ENCODE measurements at places on chromosomes 2 and 18. TPM values are rescaled to one million over a fixed set of nuclear protein-coding genes. Genes with fewer than 3 reads are reported as not detected.

Gene SERPINB4
- not detected for total RNA-seq

Gene NDUFAF7
- total RNA-seq: 27.1 TPM

Gene GREB1L
- total RNA-seq: not detected

Gene CCDC88A
- total RNA-seq: 6.4 TPM

DNA sequence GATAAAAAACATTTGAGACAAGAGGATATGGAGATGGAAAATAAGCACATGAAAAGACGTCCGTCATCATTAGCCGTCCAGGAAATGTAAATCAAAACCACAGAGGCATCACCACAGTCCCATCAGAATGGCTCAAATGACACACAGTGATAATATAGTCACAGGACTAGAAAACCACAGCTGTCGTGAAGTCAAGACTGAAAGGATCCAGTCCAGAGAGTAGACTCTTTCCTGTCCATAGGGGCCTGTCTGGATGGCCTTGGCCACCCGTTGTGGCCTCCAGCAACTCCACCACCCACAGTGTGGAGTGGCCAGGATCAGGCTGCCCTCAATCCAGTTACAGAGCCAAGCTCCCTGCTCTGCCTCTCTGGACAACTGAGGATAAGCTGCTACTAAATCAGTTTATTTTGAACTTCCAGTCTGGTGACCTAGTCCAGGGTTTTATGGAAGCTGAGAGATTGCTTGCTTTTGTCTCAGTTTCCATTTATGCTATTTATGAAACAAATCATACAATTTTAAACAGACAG lies 60.4 kb downstream of the RHOB start:
- H3K36me3 ChIP-seq: no peaks in the 10 kb centered on the region
- peaks cover 3% of the 10 kb centered on the region for H3K27me3 ChIP-seq
- no peak for DNase-seq

- peak overlapping the region; percentile 24 for H3K27ac ChIP-seq
- no peak overlapping the region for H3K4me3 ChIP-seq
- peaks cover 46% of the 10 kb centered on the region for H3K36me3 ChIP-seq
These were observed 10.9 kb downstream of the MTERF4 start for GRCh38 chr2:241091201-241091600.

GRCh38 chr2:24454294-24454693 lies 36.8 kb upstream of the NCOA1 start:
- no peak overlapping the region for H3K4me3 ChIP-seq
- H3K36me3 ChIP-seq: no peaks in the 10 kb centered on the region
- no peak for DNase-seq

DNA sequence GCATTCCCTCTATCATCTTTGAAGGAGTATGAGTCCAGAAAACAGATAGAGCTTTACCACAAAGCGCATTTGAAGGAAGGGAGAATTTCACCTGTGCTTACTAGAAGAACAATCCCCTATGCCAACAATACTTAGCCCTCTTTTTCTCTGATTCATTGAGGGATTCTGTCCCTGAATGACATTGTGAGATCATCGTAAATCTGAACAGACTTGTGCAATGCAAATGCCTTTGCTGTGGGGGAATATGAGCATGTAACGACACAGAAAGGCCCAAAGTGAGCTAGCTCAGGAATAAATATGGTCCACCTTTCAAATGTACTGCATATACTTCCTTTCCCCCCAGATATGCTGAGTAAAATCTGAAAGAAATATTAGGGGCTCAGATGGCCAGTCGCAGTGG lies 67.6 kb downstream of the SCN1A start:
- H3K4me3 ChIP-seq: no peak overlapping the region
- H3K36me3 ChIP-seq: no peaks in the 10 kb centered on the region
- peaks cover 8% of the 10 kb centered on the region for H3K27me3 ChIP-seq
- no peak overlapping the region for H3K27ac ChIP-seq
- DNase-seq: no peak

- no peak overlapping the region for H3K27ac ChIP-seq
- no peaks in the 10 kb centered on the region for H3K4me1 ChIP-seq
- DNase-seq: no peak
- no peaks in the 10 kb centered on the region for H3K27me3 ChIP-seq
These were observed 62.1 kb downstream of the HNMT start for GRCh38 chr2:138026111-138027020.

DNA sequence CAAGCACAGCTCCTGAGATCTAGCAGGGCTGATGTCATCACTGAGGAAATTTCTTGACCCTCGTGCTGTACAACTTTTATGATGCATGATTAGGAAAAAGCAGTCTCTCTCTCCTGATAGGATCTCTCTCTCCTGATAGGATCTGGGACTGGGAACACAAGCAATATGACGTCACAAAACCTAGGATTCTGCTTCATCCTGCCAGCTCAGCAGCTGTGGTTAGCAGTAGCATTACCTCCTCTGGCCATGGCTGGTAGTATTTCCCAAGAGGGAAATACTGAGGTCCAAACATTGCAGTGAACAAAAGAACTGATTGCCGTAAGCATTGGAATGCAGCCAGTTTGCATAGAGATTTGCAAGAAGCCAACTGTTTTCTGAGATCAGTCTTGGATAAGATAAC lies 521.2 kb upstream of the POU3F3 start:
- no peaks in the 10 kb centered on the region for H3K4me1 ChIP-seq
- H3K27me3 ChIP-seq: no peaks in the 10 kb centered on the region
- DNase-seq: no peak
- no peaks in the 10 kb centered on the region for H3K36me3 ChIP-seq
- no peak overlapping the region for H3K27ac ChIP-seq
- no peak overlapping the region for H3K4me3 ChIP-seq

- peaks cover 6% of the 10 kb centered on the region for H3K36me3 ChIP-seq
- peaks cover 66% of the 10 kb centered on the region for H3K4me1 ChIP-seq
- H3K27me3 ChIP-seq: peaks cover 4% of the 10 kb centered on the region
- no peak for DNase-seq
- H3K4me3 ChIP-seq: no peak overlapping the region
These were observed 162.1 kb downstream of the LDLRAD4 start for GRCh38 chr18:13380691-13381070.

GRCh38 chr2:186036862-186037449 lies 298.4 kb downstream of the FSIP2 start:
- H3K27ac ChIP-seq: no peak overlapping the region
- H3K4me1 ChIP-seq: no peaks in the 10 kb centered on the region
- DNase-seq: no peak
- no peaks in the 10 kb centered on the region for H3K36me3 ChIP-seq
- no peaks in the 10 kb centered on the region for H3K27me3 ChIP-seq
- no peak overlapping the region for H3K4me3 ChIP-seq
